ENCODE measurements at places on chromosomes 6 and 20. TPM values are rescaled to one million over a fixed set of nuclear protein-coding genes. Genes with fewer than 3 reads are reported as not detected.

Gene PPP1R3G
- total RNA-seq = 0.38 TPM

Gene SIRPB2
- total RNA-seq = 4.2 TPM

Gene C6orf141
- 30.7 TPM for total RNA-seq

Gene PLTP
- total RNA-seq = 8.4 TPM

Gene RCAN2
- 1.5 TPM for total RNA-seq

Gene MAP1LC3A
- 15.5 TPM for total RNA-seq

Gene GPR6
- total RNA-seq = not detected

Gene LST1
- 0.48 TPM for total RNA-seq

Gene SNHG17
- total RNA-seq = 11.9 TPM

Gene MUC21
- not detected for total RNA-seq

Gene DDAH2
- 87.2 TPM for total RNA-seq

Gene SIRPG
- not detected for total RNA-seq

Gene RAET1G
- total RNA-seq = 0.33 TPM

Data from vein endothelial cell (primary cell).